Mesothelial cell of epicardium (in vitro differentiated cells): ENCODE measurements at places on chromosomes 3 and 15.

DNA sequence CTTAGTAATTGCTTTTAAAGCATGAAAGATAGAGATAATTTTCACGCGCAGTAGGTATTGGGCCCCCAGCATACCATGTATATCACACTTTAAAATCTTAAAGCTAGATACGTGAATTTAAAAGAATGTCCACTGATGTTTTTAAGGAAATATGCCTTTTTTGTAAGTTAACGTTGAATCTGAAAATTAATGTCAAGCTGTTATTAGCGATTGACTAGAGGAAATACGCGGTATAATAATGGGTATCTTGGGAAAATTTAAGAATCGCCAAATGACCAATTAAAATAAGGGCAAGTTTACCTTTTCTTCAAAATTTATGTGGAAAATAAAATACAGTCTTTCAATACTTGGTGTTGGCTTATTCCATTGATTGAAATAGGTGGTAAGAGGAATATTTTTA lies 13.3 kb upstream of the CHD2 start:
- H3K4me1 ChIP-seq, result peaks cover 42% of the 10 kb centered on the region
- H3K27ac ChIP-seq, result peak overlapping the region; percentile 94
- peak overlapping the region; percentile 92 for H3K4me3 ChIP-seq
- H3K27me3 ChIP-seq, result no peaks in the 10 kb centered on the region
- H3K36me3 ChIP-seq, result peaks cover 42% of the 10 kb centered on the region

- no peak for DNase-seq
- peaks cover 2% of the 10 kb centered on the region for H3K4me1 ChIP-seq
- no peak overlapping the region for H3K4me3 ChIP-seq
- H3K27me3 ChIP-seq, result no peaks in the 10 kb centered on the region
Measured at GRCh38 chr3:174408310-174408709, 450.8 kb upstream of the NAALADL2 start.

DNA sequence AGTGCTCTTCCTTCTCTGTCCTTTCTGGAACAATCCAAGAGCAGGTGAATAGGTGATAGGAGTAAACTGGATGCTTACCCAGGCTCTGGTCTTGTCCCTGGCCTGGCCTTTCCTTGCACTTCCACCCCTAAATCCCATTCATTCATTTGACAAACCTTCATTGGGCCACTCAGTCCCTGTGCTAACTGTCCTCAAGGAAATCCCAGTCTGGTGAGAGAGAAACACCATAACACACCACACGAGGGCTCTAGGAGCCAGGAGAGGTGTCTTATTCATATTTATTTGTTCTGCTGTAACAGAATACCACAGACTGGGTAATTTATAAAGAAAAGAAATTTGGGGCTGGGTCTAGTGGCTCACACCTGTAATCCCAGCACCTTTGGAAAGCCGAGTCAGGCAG lies 22.8 kb downstream of the EFCC1 start:
- no peak overlapping the region for H3K4me3 ChIP-seq
- H3K27ac ChIP-seq, result no peak overlapping the region
- no peaks in the 10 kb centered on the region for H3K36me3 ChIP-seq
- no peak for DNase-seq

DNA sequence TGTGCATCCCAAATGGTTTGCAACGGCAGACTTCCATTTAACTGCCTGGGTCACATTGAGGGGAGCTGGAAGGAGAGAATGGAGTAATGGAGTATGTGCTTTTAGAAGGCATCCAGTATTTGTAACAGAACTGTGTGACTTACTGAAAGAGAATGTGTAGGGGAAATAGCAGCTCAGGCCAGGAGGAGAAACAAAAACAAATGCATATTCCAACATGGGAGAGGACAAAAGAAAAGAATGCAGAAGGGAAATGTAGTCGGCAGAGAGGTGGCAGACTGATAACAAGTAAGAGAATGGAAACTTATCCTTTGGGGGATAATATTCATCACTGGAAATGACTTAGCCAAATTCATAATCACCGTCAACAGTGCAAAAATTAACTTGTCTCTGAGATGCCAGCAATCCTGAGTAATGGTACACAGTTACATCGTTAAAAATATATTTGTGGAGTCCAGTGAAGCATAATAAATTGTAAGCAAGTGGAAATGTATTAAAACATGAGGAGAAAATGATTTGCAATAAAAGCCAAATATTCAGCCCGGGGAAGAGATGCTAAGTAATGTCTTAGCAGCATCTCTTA lies 294.9 kb upstream of the SGO1 start:
- no peaks in the 10 kb centered on the region for H3K27me3 ChIP-seq
- no peak overlapping the region for H3K27ac ChIP-seq
- no peak overlapping the region for H3K4me3 ChIP-seq
- H3K36me3 ChIP-seq, result peaks cover 7% of the 10 kb centered on the region

DNA sequence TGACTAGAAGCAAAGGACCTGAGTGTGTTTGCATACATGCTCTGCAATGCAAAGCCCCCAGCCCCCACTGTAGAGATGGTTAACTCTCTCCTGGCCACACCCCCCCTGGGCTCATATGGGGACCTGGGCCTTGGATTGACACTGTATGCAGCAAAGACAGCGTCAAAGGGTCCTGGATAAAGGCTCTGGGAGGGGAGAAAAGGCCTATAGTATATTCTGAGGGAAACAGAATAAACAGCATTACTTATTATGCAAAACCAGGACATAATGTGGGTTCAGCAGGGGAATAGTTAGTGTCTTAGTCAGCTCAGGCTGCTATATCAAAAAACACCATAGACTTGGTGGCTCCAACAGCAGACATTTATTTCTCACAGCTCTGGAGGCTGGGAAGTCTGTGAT lies 158.7 kb downstream of the APBA2 start:
- no peaks in the 10 kb centered on the region for H3K36me3 ChIP-seq
- no peaks in the 10 kb centered on the region for H3K27me3 ChIP-seq
- peaks cover 35% of the 10 kb centered on the region for H3K4me1 ChIP-seq
- no peak for DNase-seq
- H3K4me3 ChIP-seq, result no peak overlapping the region
- H3K27ac ChIP-seq, result peak overlapping the region; percentile 59

GRCh38 chr15:75348034-75348561 lies 1.3 kb downstream of the NEIL1 start:
- H3K4me1 ChIP-seq, result peaks cover 9% of the 10 kb centered on the region
- no peak overlapping the region for H3K27ac ChIP-seq
- H3K4me3 ChIP-seq, result peak overlapping the region; percentile 86
- no peaks in the 10 kb centered on the region for H3K36me3 ChIP-seq
- H3K27me3 ChIP-seq, result peaks cover 14% of the 10 kb centered on the region

DNA sequence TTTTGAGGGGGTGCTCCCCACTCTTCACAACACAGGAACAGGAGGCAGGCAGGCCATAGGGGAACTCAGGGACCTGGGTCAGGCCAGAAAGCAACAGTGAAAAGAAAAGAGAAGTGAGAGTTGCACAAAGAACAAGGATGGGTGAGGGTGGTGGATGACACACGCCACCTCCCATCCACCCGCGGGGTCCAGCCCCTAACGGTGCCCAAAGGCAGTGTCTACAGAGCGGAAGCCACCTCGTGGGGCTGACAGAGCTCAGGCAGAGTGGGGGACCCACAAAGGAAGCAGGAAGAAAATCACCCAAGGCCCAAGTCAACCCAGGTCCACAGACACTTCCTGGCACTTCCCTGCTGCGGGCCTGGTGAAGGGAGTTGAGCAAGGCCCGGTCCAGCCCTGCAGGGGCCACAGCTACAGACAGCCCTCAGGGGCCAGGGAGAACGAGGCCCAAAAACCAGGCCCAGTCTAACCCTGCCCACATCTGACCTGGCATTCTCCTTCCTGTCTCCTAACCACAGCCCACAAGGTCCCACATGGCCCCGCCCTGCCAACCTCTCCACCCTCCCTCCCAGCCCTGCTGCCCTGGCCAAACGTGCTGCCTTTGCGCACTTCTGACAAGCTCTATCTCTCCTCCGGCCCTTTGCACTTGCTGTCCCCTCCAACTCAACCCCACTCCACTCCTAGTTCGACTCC lies 5.9 kb downstream of the NUP210 start:
- no peaks in the 10 kb centered on the region for H3K36me3 ChIP-seq
- H3K4me1 ChIP-seq, result peaks cover 5% of the 10 kb centered on the region
- no peak overlapping the region for H3K4me3 ChIP-seq
- DNase-seq, result no peak
- H3K27ac ChIP-seq, result peak overlapping the region; percentile 6

DNA sequence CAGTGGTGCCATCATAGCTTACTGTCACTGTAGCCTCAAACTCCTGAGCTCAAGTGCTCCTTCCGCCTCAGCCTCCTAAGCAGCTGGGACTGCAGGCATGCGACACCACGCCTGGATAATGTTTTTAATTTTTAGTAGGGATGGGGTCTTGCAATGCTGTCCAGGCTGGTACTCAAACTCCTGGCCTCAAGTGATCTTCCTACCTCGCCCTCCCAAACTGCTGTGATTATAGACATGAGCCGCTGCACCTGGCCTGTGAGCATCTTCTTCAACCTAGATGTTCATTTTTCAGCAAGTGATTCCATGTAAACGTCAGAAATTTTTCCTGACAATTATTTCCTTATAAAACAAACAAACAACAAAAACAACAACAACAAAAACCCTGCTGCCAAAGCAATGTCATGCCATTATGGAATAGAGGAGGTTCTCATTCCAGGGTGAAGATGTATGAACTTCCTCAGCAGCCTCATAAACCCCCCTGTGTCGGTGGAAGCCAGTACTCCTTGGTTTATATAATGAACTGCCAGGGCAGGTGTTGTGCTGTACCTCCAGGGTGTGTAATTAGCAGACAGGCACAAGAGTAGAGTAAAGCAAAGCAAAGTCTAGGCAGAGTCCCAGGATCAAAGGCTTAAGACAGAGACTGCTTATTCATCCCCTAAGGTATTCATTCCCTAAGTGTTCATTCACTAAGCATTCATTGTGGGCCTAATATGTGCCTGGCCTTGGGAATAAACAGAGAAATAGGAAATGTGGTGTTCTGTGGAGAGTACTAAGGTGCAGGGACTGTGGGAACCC lies 44.6 kb downstream of the NR2C2 start:
- H3K36me3 ChIP-seq, result peaks cover 1% of the 10 kb centered on the region
- no peak for DNase-seq
- no peak overlapping the region for H3K27ac ChIP-seq
- H3K4me1 ChIP-seq, result peaks cover 16% of the 10 kb centered on the region
- no peaks in the 10 kb centered on the region for H3K27me3 ChIP-seq

DNA sequence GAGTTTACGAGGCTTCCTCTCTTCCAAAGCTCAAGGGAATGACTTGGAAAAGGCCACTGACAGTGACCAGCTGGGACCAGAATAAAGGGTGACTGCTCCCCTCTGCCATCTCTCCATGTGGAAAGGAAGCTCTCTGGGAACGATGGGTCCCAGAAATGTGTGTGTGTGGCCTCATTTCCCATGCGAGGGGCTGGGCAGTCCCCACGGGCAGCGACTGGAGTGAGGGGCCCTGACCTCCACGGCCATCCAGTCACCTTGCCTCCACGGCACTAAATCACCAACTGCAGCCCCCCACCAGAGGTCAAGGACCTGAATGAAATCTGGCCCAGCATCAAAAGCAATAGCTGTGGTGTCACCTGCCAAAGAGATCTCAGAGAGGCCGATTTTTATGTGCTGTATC lies 29.6 kb downstream of the RGMA start:
- peaks cover 6% of the 10 kb centered on the region for H3K36me3 ChIP-seq
- H3K27me3 ChIP-seq, result no peaks in the 10 kb centered on the region
- no peak overlapping the region for H3K27ac ChIP-seq
- H3K4me1 ChIP-seq, result peaks cover 33% of the 10 kb centered on the region
- H3K4me3 ChIP-seq, result no peak overlapping the region
- DNase-seq, result no peak

DNA sequence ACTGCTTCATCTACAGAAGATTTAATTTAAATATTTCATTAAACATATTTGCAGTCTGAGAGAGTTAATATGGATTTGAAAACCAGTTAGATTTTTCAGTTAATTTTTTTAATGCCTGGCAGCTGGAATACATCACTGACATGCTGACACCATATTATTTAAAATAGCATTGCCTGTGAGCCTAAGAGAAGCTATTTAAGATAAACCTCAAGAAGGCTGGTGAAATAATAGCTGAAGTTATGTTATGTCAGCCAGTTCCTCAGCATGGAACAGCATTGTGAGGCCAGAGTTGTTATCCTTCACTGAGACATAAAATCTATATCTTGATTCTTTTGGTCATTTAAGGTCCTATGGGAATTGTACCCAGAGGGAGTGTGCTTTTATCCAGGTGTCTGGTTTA lies 705.2 kb downstream of the NAALADL2 start:
- H3K27me3 ChIP-seq, result no peaks in the 10 kb centered on the region
- peaks cover 4% of the 10 kb centered on the region for H3K36me3 ChIP-seq
- no peak for DNase-seq
- H3K27ac ChIP-seq, result no peak overlapping the region
- H3K4me1 ChIP-seq, result no peaks in the 10 kb centered on the region

GRCh38 chr3:12388185-12388584 lies 96.1 kb upstream of the TSEN2 start:
- H3K36me3 ChIP-seq, result peaks cover 19% of the 10 kb centered on the region
- DNase-seq, result no peak
- H3K4me1 ChIP-seq, result no peaks in the 10 kb centered on the region
- H3K27ac ChIP-seq, result no peak overlapping the region

GRCh38 chr15:31472636-31473384 lies 146.2 kb downstream of the KLF13 start:
- no peak overlapping the region for H3K4me3 ChIP-seq
- no peak for DNase-seq
- H3K27me3 ChIP-seq, result peaks cover 12% of the 10 kb centered on the region
- no peaks in the 10 kb centered on the region for H3K36me3 ChIP-seq

GRCh38 chr3:17430582-17430981 lies 311.8 kb downstream of the TBC1D5 start:
- no peak overlapping the region for H3K27ac ChIP-seq
- no peak for DNase-seq
- H3K36me3 ChIP-seq, result peaks cover 7% of the 10 kb centered on the region
- no peak overlapping the region for H3K4me3 ChIP-seq
- H3K27me3 ChIP-seq, result no peaks in the 10 kb centered on the region

DNA sequence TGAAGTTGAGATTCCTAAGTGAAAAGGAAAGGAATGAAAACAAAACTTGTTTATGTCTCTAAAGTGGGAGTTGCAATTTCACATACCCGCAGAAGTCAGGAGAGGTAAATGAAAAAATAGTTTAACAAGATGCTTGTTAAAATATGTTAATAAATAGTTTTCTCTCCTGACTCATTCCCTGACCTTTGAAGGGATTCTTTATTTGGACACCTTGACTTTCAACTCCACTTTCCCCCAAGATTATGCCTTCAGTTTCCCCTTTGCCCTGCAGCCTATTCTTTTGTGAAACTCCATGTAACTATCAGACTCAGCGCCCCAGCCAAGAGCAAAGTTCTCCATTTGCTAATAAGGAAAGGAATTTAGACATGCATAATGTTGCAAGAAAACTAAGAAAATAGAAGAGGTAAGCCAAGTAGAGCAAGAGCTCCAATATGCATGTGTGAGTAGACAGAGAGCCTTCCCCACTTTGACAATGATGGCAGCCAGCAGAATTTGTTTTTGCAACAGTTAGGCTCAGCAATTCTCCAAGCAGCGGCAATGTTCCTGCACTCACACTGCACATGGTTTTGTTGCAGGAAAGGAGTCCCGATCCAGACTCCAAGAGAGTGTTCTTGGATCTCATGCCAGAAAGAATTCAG lies 61.2 kb downstream of the CD200 start:
- H3K4me1 ChIP-seq, result peaks cover 41% of the 10 kb centered on the region
- H3K27me3 ChIP-seq, result no peaks in the 10 kb centered on the region
- DNase-seq, result no peak

- DNase-seq, result no peak
- H3K36me3 ChIP-seq, result peaks cover under 1% of the 10 kb centered on the region
- H3K27me3 ChIP-seq, result no peaks in the 10 kb centered on the region
- H3K4me3 ChIP-seq, result peak overlapping the region; percentile 92
- peak overlapping the region; percentile 93 for H3K27ac ChIP-seq
- peaks cover 22% of the 10 kb centered on the region for H3K4me1 ChIP-seq
Measured at GRCh38 chr3:184812662-184813042, 686 bp downstream of the VPS8 start.

GRCh38 chr3:71438071-71438685 lies 145.3 kb downstream of the FOXP1 start:
- no peaks in the 10 kb centered on the region for H3K27me3 ChIP-seq
- H3K36me3 ChIP-seq, result peaks cover 8% of the 10 kb centered on the region
- peak overlapping the region; percentile 91 for H3K27ac ChIP-seq
- no peak overlapping the region for H3K4me3 ChIP-seq
- H3K4me1 ChIP-seq, result peaks cover 52% of the 10 kb centered on the region
